ENCODE measurements at places on chromosomes 3 and 15. TPM values are rescaled to one million over a fixed set of nuclear protein-coding genes. Genes with fewer than 3 reads are reported as not detected.
A peak's percentile ranks its signal among the peaks of the same experiment; 100 is the strongest.

MYLK gene
- 272 TPM for polyA plus RNA-seq

STAB1 gene
- polyA plus RNA-seq = 0.03 TPM

NMNAT3 gene
- polyA plus RNA-seq = not detected

LINGO1 gene
- polyA plus RNA-seq = 0.29 TPM

ZMYND10 gene
- polyA plus RNA-seq = 0.83 TPM

GOLIM4 gene
- polyA plus RNA-seq = 38.3 TPM

PAK2 gene
- polyA plus RNA-seq = 28.8 TPM

NPAP1 gene
- not detected for polyA plus RNA-seq

BFSP2 gene
- polyA plus RNA-seq = not detected

- DNase-seq = peak; percentile 27
Observed at GRCh38 chr15:58864602-58865424, 68.7 kb downstream of the SLTM start.

DNA sequence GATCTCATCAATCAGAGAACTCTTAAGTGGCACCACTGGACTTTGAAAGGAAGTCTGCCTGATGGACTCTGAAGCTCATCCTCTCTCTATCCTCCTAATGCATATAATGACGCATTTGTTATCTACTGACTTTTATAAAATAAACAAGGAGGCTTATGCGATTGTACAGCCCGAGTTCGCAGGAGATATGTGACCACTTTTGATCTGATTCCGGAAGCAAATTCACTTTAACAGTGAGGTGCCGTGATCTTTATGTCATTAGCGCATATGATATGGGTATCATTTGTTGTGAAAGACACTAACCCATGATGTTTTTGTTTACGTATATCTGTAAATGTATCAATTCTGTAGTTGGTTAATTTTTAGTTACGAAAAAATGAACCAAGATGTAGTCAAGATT lies 427 bp upstream of the RNF111 start:
- peak; percentile 32 for DNase-seq

DNA sequence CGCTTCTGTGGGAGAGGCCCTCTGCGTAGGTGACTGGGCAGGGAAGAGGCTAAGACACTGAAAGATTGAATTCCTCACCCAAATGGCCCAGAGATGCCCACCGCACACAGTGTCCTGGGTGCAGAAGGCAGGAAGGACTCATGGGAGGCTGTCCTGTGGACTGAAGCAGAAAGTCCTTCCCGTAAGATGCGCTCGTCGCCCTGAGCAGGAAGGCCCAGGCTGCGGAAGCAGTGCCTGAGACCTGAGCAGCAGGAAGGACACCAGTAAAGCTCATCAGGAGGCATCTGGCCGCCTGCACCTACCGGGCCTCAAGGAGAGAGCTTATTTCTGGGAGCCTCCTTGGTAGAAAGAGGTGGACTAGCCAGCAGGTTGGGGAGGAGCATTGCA lies 3.3 kb downstream of the PAK6 start:
- no peak for DNase-seq

DNA sequence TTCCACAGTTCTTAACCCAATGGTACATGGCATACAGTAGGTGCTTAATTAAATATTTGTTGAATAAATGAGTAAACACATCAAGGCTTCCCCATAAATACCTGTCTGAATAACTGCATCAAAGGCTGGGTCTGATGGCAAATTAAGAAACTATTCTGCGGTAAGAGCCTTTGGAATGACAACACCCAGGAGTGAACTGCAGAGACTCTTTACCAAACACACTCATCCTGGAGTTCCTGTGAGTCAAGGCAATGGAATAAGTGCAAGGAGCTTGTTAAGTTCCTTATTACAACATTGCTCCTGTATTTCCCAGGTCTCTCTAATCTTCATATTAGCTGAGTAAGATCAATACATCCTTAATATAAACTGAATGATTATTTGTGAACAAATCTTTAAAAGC lies 119.9 kb upstream of the STT3B start:
- no peak for DNase-seq

DNA sequence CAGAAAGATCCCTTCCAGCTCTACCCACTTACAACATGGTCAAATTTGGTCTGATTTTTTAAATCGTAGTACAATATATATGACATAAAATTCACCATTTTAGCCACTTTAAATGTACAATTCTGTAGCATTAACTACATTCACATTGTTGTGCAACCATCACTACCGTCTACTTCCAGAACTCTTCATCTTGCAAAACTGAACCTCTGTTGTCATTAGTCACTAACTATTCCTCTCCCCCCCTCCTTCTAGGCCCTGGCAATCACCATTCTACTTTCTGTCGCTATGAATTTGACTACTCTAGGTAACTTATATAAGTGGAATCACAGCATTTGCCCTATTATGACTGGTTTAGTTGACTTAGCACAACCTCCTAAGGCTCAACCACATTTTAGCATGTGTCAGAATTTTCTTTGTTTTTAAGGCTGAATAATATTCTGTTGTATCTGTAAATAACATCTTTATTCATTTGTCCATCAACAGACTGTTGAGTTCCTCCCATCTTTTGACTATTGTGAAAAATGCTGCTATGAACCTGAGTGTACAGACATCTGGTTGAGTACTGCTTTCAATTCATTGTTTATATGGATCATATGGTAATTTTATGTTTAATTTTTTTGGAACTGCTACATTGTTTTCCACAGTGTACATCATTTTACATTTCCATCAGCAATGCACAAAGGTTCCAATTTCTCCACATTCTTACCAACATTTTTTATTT lies 35.5 kb upstream of the CCR2 start:
- no peak for DNase-seq

DNA sequence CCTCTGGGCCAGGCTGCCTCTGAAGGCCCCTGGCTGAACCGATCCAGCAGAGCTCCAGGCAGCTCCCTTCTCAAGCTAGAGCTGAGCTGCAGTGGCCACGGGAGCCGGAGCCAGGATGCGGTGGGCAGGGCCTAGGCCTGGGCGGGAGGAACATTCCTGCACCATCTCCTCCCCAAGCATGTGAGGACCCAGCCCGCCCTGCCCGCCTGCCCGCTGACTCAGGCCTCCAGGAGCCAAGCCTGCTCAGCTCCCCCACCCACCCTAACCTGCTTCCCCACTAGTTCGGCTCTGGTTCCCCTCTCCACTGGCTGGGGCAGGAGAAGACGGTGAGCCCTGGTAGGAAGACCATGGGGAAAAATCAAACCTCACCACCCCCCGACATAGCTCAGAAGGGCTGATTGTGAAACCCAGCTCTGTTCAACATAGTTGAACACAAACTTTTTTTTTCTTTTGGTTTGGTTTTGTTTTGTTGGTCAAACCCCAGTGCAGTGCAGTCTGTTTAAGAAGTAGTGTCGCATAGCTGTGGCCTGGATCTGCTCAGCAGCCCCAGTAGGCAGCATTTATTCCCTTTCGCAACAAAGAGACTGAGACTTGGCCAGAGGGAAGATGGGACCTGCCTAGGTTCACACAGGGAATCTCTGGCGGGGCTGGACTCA lies 13.5 kb downstream of the SNX33 start:
- no peak for DNase-seq

DNA sequence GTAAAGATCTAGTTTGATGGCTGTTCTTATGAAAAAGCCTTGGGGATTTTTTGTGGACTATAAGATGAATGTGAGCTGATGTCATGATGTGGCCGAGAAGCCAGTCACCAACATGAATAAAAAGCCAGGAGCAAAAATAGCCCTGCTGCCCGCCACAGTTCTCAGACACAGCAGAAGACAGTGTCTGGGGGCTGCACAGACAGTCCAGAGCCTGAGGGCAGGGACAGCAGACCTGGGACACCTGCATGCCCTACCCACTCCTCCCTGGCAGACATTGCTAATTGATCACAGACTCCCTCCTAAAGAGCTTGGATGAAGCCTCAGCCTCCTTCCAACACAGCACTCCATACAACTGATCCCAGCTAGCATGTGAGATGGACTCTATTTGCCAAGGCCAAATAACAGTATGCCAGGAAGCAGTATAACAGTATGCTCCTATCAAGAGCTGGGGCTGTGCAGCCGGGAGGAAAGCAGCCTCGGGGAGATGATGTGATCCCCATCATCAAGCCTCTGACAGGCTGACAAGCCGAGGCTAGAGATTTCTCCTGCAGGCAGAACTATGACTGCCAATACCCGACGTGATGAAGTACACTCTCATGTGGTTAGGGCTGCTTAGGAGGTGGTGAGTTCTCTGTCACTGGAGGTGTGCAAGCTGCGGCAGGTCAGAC lies 105.4 kb upstream of the RPL32 start:
- DNase-seq = no peak

DNA sequence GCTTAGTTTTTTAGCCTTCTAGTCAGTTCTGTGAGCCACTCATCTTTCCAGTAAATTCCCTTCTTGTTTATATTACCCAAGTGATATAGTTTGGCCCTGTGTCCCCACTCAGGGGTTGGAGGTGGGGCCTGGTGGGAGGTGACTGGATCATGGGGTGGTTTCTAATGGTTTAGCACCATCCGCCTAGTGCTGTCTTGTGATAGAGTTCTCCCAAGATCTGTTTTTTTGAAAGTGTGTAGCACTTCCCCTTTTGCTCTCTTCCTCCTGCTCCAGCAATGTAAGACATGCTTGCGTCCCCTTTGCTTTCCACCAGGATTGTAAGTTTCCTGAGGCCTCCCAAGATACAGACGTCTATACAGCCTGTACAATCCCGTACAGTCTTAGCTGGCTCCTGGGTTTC lies 53.7 kb upstream of the INO80 start:
- DNase-seq = no peak

Data from SK-N-SH (cell line).